Type B pancreatic cell (in vitro differentiated cells): ENCODE measurements at places on chromosomes 5 and 9.

DNA sequence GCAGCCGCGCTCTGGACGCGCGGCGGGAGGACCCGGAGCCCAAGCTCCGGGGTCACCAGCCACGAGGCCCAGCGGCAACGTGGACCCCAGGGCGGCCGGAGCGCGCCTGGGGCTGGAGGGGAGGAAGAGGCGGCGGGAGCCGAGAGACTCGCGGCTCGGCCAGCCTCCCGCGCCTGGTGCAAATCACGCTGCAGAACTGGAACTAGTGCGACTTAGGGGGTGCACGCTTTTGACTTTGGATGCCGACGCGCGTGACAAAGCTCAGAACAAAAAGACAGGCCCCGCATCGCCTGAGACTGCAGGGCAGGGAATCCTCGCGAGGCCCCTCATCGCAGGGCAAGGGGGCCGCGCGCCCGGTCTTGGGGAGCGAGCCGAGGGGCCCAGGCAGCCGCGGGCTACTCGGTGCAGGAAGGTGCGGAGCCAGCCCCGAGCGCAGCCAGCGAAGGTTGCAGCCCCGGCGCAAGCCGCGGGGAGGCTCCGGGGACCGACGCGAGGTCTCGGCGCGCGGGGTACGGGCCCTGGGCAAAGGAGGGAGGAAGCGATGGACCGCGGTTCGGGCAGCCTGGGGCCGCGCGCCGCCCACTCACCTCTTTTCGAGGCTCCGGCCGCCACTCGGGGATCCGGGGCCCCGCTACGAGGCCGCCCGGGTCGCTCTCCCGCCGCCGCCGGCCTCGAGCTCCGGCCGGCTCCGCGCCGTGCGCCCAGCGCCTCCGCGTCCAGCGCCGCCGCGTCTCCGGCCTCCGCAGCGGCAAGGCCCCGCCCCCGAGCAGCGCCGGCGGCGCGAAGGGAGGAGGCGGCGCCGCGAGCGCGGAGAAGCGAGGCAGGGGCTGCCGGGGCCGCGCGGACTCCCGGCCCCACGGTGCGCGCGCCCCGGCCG lies at the start of gene GOLM1:
TSS of gene GOLM1 (minus strand) at position 735 of the 877 bp plus-strand sequence. CDS start 20,238 bp downstream, outside the sequence.
- peak; percentile 78 for DNase-seq

DNA sequence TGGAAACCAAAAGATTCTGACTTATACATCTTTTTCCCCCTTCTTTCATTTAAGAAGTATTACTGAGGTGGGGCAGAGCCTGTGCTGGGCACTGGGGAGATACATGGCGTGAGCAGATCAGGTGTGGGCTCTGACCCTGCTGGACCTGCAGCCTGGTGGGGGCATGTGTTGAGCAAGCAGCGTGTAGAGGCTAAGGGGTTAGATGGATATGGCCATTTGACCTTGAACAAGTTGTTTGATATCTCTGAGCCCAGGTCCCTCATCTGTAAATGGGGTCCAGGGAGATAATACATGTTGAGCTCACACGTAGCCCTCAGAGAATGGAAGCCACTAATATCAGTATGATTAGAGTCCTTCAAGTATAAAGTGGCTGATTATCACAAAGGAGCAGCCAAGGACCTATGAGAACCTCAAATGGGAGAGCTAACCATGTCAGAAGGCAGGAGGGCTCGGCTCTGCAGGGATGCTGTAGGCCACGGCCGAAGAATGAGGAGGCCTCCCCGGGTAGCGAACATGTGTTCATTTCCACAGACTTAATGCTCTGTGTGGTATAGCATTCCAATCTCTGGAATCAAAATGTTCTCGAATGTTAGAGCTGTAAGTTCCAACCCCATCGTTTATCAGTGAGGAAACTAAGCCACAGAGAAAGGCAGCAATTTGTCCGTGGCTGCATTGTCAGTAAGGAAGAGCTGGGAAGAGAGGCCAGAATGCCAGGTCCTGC lies 15.4 kb upstream of the ANGPTL2 start:
- DNase-seq, result no peak

- no peak for DNase-seq
These were observed 4.7 kb downstream of the PFDN1 start for GRCh38 chr5:140298183-140298601.

DNA sequence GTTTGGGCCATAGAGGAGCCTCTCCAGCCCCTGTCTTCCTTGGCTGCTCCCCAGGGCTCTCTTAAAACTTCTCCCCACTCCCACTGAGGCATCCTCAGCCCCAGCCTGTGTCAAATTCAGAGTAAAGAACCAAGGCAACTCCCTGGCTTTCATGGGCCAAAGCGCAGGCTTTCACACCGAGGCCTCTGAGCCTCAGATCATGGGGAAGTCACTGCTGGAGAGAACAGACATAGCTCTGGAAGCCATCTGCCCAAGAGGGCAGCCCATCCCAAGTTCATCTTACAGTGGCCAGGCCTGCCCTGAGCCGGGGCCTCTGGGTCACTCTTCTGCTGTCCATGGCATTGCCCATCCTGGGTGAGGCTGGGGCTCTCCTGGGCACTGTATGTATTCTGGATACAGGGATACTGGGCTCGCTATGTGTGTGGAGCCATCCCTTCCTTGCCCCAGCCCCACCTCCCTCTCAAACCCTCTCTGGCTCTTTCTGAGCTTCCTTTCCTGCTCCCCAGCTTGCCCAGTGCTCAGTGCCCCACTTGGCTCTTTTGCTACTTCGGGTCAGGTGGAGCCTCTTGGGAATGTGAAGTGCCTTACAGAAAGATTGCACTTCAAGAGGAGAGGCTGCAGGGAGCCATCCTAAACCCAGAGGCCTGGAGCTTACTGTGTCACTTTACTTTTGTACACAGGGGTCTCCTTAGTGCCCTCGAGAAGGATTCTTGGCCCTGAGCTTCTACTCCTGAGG lies 33.0 kb downstream of the TGFBI start:
- no peak for DNase-seq

DNA sequence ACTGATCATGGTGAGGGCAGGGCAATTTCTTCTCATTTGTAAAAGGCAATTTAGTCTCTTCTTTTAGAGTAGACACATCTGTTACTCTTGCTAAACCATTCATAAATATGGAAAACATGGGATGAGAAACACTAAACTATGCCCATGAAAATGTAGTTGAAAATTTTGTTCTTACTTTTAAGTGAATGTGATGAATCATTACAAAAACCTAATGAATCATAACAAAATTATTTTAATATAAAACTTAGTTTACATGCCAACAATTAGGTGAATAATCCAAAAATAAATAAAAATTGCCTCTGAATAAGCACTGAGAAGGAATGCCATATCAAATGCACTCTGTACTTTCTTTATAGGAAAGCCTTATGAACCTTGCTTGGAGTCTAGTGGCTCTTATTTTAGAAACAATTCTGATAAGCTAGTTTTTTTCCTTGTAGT lies 297.7 kb upstream of the EFNA5 start:
- DNase-seq, result no peak

GRCh38 chr5:1648806-1649205 lies 125.0 kb upstream of the LPCAT1 start:
- no peak for DNase-seq

DNA sequence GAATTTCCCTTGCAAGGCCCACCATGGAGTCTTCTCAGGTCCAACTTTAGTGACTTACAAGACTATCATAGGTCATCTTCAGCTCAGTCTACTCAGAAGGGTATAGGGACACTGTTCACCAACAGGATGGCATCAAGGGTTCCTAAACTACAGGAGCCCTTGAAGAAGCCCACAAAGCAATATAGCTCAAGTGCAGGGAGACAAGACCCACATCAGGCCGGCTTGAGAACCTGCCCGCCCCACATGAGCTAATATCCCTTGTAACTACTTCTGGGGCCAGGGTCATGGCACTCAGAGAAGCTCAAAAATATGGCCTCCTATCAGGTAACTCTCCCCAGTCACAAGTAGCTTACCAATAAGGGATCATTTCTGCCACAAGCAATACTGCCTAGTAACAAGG lies 249.9 kb downstream of the CDK5RAP2 start:
- no peak for DNase-seq

DNA sequence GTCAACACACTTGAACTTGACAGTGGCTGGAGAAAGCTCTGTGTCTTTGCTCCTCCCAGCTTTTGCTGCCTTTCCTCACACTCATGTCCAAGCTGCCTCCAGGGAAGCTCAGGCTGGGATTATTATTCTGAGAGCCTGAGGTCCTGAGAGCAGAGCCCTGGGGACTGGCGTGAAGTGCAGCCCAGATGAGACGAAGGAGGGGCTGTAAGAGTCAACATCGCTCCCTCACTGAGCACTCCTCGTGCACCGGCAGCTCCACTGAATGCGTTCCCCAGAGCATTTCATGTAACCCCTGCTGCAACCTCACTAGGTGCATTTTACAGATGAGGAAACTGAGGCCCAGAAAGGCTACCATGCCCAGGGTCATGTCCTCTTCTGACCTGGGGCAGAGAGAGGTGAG lies 63.5 kb upstream of the PHYKPL start:
- DNase-seq, result no peak

- DNase-seq, result no peak
These were observed 456.3 kb upstream of the WWC1 start for GRCh38 chr5:167835146-167835545.

- no peak for DNase-seq
These were observed 26.7 kb downstream of the MARCHF11 start for GRCh38 chr5:16152601-16153568.

DNA sequence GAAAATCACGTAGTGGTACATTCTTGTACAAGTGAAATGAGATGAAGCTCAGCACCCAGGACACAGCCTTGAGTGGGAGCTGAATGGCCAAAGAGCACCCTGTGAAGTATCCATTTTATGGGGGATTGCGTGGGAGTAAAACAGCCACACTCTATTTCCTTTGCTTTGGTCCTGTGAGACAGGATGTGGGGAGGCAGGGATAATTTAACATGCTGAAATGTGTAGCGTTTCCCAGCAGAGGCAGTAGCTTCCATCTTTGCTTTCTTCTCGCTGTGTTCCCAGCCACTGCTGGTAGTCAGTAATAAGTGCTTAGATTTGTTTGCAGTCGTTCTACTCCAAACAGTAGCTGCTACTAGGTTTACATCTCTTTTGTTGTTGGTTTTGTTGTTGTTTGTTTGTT lies 4.4 kb downstream of the IL31RA start:
- no peak for DNase-seq

DNA sequence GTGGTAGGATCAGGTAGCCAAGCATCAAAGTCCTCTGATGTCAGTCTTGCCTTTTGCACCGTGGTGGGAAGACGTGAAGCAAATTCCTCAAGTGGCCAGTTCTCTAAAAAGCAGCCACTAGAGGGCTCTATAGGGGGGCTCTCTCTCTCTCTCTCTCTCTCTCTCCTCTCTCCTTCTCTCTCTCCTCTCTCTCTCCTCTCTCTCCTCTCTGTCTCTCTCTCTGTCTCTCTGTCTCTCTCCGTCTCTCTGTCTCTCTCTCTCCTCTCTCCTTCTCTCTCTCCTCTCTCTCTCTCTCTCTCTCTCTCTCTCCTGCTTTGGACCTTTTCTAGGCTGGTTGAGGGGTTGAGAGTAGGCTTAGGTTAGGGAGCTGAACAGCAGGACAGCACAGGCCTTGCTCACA lies 13.9 kb upstream of the OSMR start:
- no peak for DNase-seq

DNA sequence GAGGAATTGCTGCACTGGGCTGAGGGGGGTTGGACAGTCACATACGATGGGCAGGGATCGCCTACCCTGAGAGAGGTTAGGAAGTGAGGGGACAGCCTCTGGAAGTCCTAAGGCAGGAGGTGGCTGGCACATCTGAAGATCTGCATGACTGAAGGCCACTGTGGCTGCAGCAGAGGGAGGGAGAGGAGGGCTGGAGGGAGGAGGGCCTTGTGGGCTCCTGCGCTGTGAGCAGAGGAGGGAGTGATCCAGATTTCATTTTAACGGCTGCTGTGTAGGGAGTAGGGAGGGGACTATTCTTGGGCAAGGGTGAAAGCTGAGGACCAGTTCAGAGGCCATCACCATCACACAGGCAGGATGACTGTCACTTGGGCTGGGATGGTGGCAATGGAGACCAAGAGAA lies 7.1 kb downstream of the EIF4E1B start:
- no peak for DNase-seq

GRCh38 chr9:8019636-8020035 lies 220.1 kb upstream of the DMAC1 start:
- DNase-seq, result no peak

- DNase-seq, result no peak
These were observed 48.8 kb downstream of the CD180 start for GRCh38 chr5:67147760-67148159.

DNA sequence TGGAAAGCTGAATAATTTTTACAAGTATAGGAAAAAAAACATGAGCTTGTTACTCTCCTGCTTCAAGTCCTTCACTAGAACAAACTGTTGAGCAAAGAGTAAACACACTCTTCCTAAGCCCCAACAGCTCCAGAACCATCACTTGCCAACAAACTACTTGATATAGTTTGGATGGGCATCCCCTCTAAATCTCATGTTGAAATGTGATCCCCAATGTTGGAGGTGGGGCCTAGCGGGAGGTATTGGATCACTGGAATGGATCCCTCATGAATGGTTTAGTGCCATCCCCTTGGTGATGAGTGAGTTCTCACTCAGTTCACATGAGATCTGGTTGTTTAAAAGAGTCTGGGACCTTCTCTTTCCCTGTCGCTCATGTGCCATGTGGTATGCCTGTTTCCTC lies 82.8 kb downstream of the PLPP1 start:
- DNase-seq, result no peak

DNA sequence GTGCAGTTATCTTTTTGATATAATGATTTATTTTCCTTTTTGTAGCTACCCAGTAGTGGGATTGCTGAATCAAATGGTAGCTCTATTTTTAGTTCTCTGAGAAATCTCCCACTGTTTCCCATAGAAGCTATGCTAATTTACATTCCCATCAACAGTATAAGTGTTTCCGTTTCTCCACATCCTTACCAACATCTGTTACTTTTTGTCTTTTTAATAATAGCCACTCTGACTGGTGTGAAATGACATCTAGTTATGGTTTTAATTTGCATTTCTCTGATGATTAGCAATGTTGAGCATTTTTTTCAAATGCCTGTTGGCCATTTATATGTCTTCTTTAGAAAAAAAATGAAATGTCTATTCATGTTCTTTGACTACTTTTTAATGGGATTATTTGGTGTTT lies 94.7 kb downstream of the SERINC5 start:
- no peak for DNase-seq

DNA sequence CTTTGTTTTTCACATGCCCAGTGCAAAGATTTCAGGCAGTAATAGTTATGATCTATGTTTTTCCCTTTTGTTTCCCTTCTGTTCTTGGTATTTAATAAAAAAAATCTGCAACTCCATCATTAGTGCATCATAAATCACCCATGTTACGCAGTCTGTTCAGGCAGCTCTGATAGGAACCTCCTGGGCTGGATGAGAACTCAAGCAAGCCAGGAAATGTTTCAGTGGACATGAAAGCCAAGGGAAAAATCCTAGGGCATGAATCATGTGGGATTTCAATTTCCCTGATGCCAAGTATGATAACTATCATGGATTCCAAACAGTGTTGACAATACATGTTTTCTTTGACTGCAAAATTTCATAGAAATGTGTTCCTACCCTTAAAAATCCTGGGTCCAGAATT lies 119.7 kb upstream of the TARS1 start:
- DNase-seq, result no peak

- no peak for DNase-seq
These were observed 232.9 kb upstream of the MVB12B start for GRCh38 chr9:126093771-126094170.

DNA sequence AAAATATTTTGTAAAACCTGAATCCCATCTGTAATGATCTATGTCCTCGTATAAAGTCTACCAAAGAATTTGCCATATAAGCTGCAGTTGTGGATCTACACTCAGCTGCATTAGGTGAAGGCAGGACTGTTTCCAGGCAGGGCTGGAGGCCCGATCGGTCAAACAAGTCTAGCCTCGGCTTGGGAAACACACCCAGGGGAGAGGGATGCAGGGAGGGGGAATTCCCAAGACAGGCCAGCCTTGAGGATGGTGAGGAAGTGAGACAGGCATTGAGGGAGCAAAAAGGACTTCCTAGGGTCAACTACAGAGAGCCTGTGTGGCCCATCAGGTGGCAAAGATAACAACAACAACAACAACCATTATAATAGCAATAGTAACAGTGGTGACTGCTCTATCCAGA lies 174.1 kb upstream of the FSTL4 start:
- no peak for DNase-seq
